Fibroblast of skin of right biceps (primary cell): ENCODE measurements at places on chromosomes 13 and 19.
A peak's percentile ranks its signal among the peaks of the same experiment; 100 is the strongest.

GRCh38 chr13:33723772-33724435 lies 94.0 kb upstream of the RFC3 start:
- peak; percentile 80 for DNase-seq

DNA sequence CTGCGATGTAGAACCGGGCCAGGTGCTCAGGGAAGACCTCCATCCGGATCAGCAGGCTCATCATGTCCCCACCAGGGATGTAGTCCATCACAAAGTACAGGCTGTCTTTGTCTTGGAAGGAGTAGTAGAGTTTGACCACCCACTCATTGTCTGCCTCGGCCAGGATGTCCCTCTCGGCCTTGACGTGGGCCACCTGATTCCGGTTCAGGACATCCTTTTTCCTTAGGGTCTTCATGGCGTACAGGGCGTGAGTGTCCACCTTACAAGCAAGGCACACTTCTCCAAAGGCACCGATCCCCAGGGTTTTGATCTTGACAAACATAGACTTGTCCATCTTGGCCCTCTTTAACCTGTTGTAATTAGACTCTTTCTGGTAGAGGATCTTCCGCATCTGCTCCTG lies 78.0 kb downstream of the LATS2 start:
- DNase-seq, result no peak

DNA sequence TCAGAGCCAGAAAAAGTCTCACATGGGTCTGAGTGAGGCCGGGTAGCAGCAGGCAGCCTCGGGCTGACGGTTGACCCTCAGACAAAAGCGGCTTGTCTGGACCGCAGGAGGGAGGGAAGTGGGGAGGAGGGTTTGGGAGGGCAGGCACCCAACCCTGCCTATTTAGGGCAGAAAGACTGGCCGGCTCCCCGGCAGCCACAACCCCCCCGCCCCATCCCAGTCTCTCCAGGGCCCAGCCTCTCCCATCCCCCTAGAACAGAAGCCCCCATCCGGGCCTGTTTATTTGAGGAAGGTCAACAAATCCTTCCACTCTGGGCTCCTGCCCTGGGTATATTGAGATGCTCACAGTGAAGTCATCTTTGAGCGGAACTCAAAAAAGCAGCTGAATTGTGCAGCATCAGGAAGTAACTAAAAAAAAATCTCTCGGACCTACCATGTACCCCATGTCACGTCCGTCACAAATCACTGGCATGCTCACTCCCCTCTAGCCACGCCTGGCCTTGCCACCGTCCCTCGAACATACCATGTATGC lies 6.3 kb downstream of the DACT3 start:
- DNase-seq, result no peak

- no peak for DNase-seq
Measured at GRCh38 chr13:97226013-97226412, 3.9 kb downstream of the MBNL2 start.

GRCh38 chr13:110391273-110391672 lies 84.2 kb downstream of the COL4A2 start:
- peak; percentile 60 for DNase-seq

GRCh38 chr19:11451871-11452619 lies 16.6 kb downstream of the PRKCSH start:
- DNase-seq, result no peak

- no peak for DNase-seq
Measured at GRCh38 chr13:114127473-114128347, 4.7 kb downstream of the RASA3 start.

DNA sequence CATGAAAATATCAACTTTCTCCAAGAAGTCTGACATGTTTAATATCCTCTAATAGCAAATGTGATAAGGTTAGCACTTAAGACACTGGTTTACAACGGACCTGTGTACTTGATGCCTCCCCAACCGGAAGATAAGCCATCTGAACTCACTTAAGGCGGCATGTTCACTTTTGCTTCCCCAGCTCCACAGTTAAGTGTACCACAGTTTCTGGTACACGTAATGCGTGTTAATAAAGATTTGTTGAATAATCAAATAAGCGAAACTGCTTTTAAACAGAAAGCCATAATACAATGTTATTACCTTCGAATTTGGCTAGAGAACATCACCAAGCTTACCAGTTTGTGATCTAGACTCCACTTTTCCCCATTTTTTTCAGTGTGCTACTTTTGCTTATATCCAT lies 1.4 kb upstream of the PAN3 start:
- DNase-seq, result peak; percentile 5

- DNase-seq, result peak; percentile 62
Measured at GRCh38 chr13:49441846-49442245, 2.0 kb downstream of the CAB39L start.

GRCh38 chr19:55118401-55118991 lies 1.1 kb upstream of the PPP1R12C start:
- peak; percentile 49 for DNase-seq

- DNase-seq, result no peak
Measured at GRCh38 chr13:113413898-113414282, 39.4 kb downstream of the ADPRHL1 start.

DNA sequence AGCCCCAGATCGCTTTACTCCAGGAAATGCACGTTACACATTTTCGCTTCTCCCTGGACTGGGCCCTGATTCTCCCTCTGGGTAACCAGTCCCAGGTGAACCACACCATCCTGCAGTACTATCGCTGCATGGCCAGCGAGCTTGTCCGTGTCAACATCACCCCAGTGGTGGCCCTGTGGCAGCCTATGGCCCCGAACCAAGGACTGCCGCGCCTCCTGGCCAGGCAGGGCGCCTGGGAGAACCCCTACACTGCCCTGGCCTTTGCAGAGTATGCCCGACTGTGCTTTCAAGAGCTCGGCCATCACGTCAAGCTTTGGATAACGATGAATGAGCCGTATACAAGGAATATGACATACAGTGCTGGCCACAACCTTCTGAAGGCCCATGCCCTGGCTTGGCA lies 44.6 kb downstream of the KL start:
- DNase-seq, result no peak

DNA sequence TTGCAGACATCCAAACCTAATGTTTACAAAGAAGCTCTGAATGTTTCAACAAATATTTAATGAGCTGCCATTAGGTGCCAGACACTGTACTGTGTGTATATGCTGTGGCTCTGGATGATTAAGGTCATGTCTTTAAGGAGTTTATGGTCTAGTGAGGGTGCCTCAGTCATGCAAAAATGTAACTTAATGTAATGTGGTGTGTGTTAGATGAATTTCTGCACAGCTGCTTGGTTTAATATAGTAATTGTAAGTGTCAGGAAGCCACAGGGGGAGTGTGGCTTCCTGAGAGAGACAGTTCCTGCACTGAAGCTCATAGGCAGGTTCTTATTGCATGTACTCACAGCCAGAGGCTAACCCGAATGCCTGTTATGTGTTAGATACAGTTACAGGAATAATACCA lies 43.3 kb downstream of the SPATA13 start:
- no peak for DNase-seq

GRCh38 chr19:3392480-3392879 lies 26.1 kb downstream of the NFIC start:
- no peak for DNase-seq

- no peak for DNase-seq
Measured at GRCh38 chr19:4542896-4543841, 3.3 kb upstream of the LRG1 start.
